ENCODE measurements at places on chromosomes 4 and X. TPM values are rescaled to one million over a fixed set of nuclear protein-coding genes. Genes with fewer than 3 reads are reported as not detected.

DNA sequence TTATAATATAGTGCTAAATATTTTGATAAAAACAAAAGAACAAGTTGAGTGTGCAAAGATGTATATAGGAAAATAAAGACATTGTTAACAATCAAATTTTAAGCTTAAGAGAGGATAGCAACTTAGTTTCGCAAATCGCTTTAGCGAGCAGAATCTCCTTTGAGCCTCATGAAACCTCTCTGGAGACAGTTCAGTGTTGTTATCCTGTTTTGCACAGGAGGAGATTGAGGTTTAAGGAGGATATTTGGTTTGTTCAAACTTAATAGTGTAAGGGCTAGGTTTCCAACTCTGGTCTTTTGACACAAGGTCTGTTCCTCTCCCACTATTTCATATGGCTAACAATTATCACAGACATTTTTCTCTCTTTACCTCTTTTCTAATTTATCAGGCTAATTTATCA lies 1848.5 kb upstream of the TENM3 start:
- no peaks in the 10 kb centered on the region for H3K27me3 ChIP-seq
- no peaks in the 10 kb centered on the region for H3K36me3 ChIP-seq
- H3K4me3 ChIP-seq = no peak overlapping the region
- no peak overlapping the region for H3K27ac ChIP-seq
- DNase-seq = no peak

GRCh38 chr4:94207469-94208224 lies at the start of gene SMARCAD1:
Gene SMARCAD1 (plus strand): TSS chr4:94207865. CDS start chr4:94208395, 530 bp downstream.
- H3K36me3 ChIP-seq = peaks cover 35% of the 10 kb centered on the region
- H3K27me3 ChIP-seq = no peaks in the 10 kb centered on the region
- peak within 1 kb of the TSS; percentile 91 for H3K27ac ChIP-seq
- peak within 1 kb of the TSS; percentile 87 for H3K4me3 ChIP-seq
- H3K4me1 ChIP-seq = no peaks in the 10 kb centered on the region

Gene SPARCL1
- total RNA-seq = 1,237 TPM

Gene ALB
- not detected for total RNA-seq

Gene MCF2
- total RNA-seq = 0.16 TPM

Gene GC
- not detected for total RNA-seq

Gene SPANXB1
- not detected for total RNA-seq

GRCh38 chr4:61521451-61521850 lies 321.3 kb downstream of the ADGRL3 start:
- DNase-seq = no peak
- no peaks in the 10 kb centered on the region for H3K36me3 ChIP-seq
- H3K4me3 ChIP-seq = no peak overlapping the region
- H3K27ac ChIP-seq = no peak overlapping the region
- no peaks in the 10 kb centered on the region for H3K27me3 ChIP-seq

Gene BANK1
- 1.1 TPM for total RNA-seq

Gene MEPE
- not detected for total RNA-seq

GRCh38 chr4:38332699-38333098 lies 331.3 kb upstream of the KLF3 start:
- no peak overlapping the region for H3K27ac ChIP-seq
- H3K36me3 ChIP-seq = no peaks in the 10 kb centered on the region
- no peak overlapping the region for H3K4me3 ChIP-seq
- DNase-seq = no peak

- no peaks in the 10 kb centered on the region for H3K27me3 ChIP-seq
- H3K36me3 ChIP-seq = no peaks in the 10 kb centered on the region
- H3K4me3 ChIP-seq = no peak overlapping the region
- DNase-seq = no peak
These were observed 1591.7 kb upstream of the ADGRL3 start for GRCh38 chr4:59608466-59608865.

DNA sequence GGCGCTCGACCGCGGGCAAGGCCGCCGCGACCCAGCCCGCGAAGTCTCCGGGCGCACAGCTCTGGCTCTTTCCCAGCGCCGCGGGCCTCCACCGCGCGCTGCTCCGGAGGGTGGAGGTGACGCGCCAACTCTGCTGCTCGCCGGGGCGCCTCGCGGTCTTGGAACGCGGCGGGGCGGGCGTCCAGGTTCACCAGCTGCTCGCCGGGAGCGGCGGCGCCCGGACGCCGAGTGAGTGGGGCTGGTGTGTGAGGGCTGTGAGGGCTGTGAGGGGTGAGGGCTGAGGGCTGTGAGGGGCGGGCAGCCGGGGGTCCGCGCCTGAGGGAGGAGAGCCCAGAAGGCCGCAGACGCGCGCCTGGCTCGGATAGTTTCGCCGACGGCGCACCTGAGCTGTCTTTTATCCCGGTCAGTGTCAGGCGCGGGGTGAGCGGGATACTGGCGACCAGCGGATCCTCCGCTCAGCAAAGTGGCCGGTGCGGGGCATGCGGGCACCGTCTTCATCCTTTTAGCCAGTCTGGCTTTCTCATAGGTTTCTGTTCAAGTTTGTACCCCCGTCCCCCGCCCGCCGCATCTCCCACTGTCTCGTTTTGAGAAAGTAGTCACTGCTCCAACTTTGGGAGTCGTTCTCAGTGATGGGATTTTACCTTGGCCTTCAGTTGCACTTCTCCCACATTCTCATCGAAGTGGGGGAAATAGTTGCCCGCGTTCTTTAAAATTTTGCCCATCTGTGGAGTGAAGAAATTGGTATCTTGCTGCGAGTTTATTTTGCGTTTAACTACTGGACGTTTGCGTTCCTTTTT lies 586 bp downstream of the HERC5 start:
- H3K36me3 ChIP-seq = no peaks in the 10 kb centered on the region
- H3K4me3 ChIP-seq = peak overlapping the region; percentile 62
- no peaks in the 10 kb centered on the region for H3K4me1 ChIP-seq
- peak; percentile 77 for DNase-seq

Gene CSN3
- total RNA-seq = not detected

- H3K4me1 ChIP-seq = no peaks in the 10 kb centered on the region
- no peaks in the 10 kb centered on the region for H3K27me3 ChIP-seq
- no peak overlapping the region for H3K4me3 ChIP-seq
These were observed 17.6 kb downstream of the G3BP2 start for GRCh38 chr4:75655562-75655961.

DNA sequence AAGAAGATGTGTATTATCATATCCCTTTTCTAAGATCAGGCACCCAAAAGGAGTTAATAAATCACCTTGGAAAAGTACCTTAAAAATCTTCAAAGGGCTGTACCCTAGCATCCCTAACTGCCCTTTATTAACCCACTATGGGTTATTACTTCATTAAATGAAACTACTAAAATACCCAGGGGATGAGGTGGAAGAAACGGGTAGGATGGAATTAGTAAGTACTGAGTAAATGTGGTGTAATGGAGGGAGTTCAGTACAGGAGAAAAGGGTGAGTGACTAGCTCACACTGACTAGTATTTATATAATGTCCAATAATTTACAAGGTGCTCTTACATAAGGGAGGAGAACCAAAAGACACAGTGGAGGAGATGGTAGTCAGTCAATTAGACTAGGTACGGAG lies 51.0 kb upstream of the RASGEF1B start:
- H3K4me3 ChIP-seq = no peak overlapping the region
- H3K36me3 ChIP-seq = no peaks in the 10 kb centered on the region
- no peak overlapping the region for H3K27ac ChIP-seq
- DNase-seq = no peak
- no peaks in the 10 kb centered on the region for H3K27me3 ChIP-seq
- no peaks in the 10 kb centered on the region for H3K4me1 ChIP-seq

Gene AKAP14
- not detected for total RNA-seq

GRCh38 chrX:103919270-103919637 lies 43.2 kb upstream of the TMSB15B start:
- H3K36me3 ChIP-seq = no peaks in the 10 kb centered on the region
- no peaks in the 10 kb centered on the region for H3K27me3 ChIP-seq
- peak overlapping the region; percentile 83 for H3K27ac ChIP-seq
- peak overlapping the region; percentile 39 for H3K4me3 ChIP-seq

Gene SPANXA2
- not detected for total RNA-seq

- no peaks in the 10 kb centered on the region for H3K27me3 ChIP-seq
- no peaks in the 10 kb centered on the region for H3K4me1 ChIP-seq
- no peak overlapping the region for H3K27ac ChIP-seq
- no peak for DNase-seq
These were observed 43.5 kb downstream of the CLOCK start for GRCh38 chr4:55503169-55503568.

- H3K27ac ChIP-seq = no peak overlapping the region
- no peaks in the 10 kb centered on the region for H3K36me3 ChIP-seq
- no peak overlapping the region for H3K4me3 ChIP-seq
- H3K4me1 ChIP-seq = no peaks in the 10 kb centered on the region
- H3K27me3 ChIP-seq = peaks cover 10% of the 10 kb centered on the region
These were observed 31.1 kb downstream of the F11 start for GRCh38 chr4:186297013-186297645.

Gene NRK
- total RNA-seq = 1.2 TPM

Gene RAB40AL
- total RNA-seq = 0.36 TPM

DNA sequence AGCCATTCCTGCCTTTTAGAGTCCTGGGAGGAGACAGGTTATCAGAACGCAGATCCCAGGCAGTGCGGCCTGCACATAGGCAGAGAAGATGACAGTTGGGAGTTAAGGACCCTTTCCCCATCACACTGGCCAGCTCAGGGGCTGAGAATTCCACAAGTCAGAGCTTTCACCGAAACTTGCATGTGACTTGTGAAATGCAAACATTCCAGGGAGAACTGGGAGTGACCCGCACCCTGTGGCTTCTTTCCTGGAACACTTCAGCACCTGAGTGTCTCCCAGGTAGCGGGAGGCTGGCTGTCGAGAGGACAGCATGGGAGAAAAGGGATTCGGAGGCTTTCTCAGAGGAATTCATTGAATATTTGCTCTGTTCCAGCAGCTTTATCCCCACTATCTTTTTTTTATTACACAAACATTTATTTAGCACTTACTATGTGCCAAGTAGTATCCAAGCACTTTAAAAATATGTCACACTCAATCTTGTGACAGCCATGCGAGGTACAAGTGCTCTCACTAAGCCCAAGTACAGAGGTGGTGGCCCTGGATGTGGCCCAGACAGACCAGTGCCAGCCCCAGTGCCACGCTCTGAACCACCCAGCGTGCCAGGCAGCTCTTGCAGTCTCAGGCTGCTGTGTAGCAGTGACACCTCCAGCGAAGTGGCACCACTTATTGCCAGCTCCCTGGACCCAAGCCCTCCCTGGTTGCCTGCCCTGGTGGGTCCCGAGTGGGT lies 100.5 kb downstream of the PHKA2 start:
- no peaks in the 10 kb centered on the region for H3K27me3 ChIP-seq
- H3K36me3 ChIP-seq = no peaks in the 10 kb centered on the region
- peaks cover 21% of the 10 kb centered on the region for H3K4me1 ChIP-seq
- DNase-seq = peak; percentile 58
- H3K27ac ChIP-seq = no peak overlapping the region

DNA sequence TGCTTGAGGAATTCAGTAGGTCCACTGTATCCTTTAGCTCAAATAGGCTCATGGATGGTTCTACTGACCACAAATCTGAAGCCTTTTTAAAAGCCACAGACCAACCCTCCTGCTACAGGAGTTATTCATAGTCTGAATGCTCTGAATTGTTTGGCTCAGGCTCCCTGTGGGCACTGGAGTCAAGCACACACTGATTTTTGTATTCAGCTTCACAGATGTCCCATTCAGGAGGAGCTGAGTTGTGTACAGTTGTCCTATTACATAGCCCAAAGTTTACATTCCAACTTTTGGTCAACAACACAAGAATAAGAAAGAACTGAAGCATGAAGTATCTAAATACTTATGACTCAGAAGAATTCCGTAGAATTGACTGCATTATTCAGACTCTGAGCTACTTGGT lies 243.9 kb downstream of the UNC5C start:
- no peak overlapping the region for H3K27ac ChIP-seq
- no peaks in the 10 kb centered on the region for H3K27me3 ChIP-seq
- no peaks in the 10 kb centered on the region for H3K36me3 ChIP-seq
- no peak for DNase-seq
- no peak overlapping the region for H3K4me3 ChIP-seq
- no peaks in the 10 kb centered on the region for H3K4me1 ChIP-seq

- no peaks in the 10 kb centered on the region for H3K36me3 ChIP-seq
- H3K4me1 ChIP-seq = no peaks in the 10 kb centered on the region
- no peak overlapping the region for H3K27ac ChIP-seq
- no peak overlapping the region for H3K4me3 ChIP-seq
- H3K27me3 ChIP-seq = no peaks in the 10 kb centered on the region
- no peak for DNase-seq
These were observed 23.8 kb downstream of the AMMECR1 start for GRCh38 chrX:110294087-110294486.

DNA sequence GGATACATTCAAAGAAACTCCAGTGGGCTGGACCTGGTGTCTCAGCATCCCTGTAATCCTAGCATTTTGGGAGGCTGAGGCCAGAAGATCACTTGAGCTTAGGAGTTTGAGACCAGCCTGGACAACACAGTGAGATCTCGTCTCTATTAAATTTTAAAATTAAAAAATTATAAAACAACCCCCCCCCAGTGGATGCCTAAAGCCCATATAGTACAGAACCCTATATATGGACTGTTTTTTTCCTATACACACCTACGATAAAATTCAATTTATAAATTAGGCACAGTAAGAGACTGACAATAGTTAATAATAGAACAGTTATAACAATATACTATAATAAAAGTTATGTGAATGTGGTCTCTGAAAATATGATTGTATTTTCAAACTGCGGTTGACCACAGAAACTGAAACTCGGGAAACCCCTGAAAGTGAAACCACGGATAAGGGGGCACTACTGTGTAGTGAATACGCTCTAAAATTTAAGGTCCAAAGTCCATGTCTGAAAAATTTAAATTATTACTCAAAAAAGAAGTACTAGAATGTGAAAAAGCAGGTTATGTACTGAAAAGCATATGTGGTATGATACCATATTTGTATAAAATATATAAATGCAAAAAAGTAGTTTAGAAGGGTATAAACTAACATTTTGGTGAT lies 2.0 kb downstream of the SMIM14 start:
- no peaks in the 10 kb centered on the region for H3K27me3 ChIP-seq
- no peak for DNase-seq
- H3K36me3 ChIP-seq = peaks cover 7% of the 10 kb centered on the region
- peak overlapping the region; percentile 88 for H3K4me3 ChIP-seq
- peaks cover 16% of the 10 kb centered on the region for H3K4me1 ChIP-seq

- H3K4me3 ChIP-seq = peak within 1 kb of the TSS; percentile 74
- peaks cover 17% of the 10 kb centered on the region for H3K4me1 ChIP-seq
- no peaks in the 10 kb centered on the region for H3K27me3 ChIP-seq
- peak within 1 kb of the TSS; percentile 93 for H3K27ac ChIP-seq
- no peaks in the 10 kb centered on the region for H3K36me3 ChIP-seq
These were observed at the start of gene AGA for GRCh38 chr4:177441803-177442622. Gene AGA (minus strand): TSS chr4:177442437. CDS start chr4:177442375, 62 bp downstream.

Gene DCAF12L1
- total RNA-seq = not detected

Gene HGFAC
- 0.55 TPM for total RNA-seq

GRCh38 chr4:56786955-56787354 lies 34.5 kb downstream of the SPINK2 start:
- H3K27me3 ChIP-seq = no peaks in the 10 kb centered on the region
- DNase-seq = peak; percentile 88
- peak overlapping the region; percentile 67 for H3K27ac ChIP-seq
- H3K4me1 ChIP-seq = no peaks in the 10 kb centered on the region
- no peaks in the 10 kb centered on the region for H3K36me3 ChIP-seq

Gene ZNF711
- 3.6 TPM for total RNA-seq

Gene PABPC4L
- total RNA-seq = 0.82 TPM

Gene CXXC4
- 3.9 TPM for total RNA-seq

Gene MTNR1A
- not detected for total RNA-seq

GRCh38 chrX:42524379-42524778 lies 253.6 kb downstream of the PPP1R2C start:
- DNase-seq = no peak
- no peak overlapping the region for H3K4me3 ChIP-seq
- H3K27me3 ChIP-seq = no peaks in the 10 kb centered on the region
- H3K4me1 ChIP-seq = no peaks in the 10 kb centered on the region
- H3K27ac ChIP-seq = no peak overlapping the region

Gene LIN54
- 5.0 TPM for total RNA-seq

GRCh38 chr4:80608281-80608980 lies 272.9 kb downstream of the CFAP299 start:
- peak overlapping the region; percentile 36 for H3K27ac ChIP-seq
- no peaks in the 10 kb centered on the region for H3K27me3 ChIP-seq
- H3K36me3 ChIP-seq = no peaks in the 10 kb centered on the region
- no peak for DNase-seq
- H3K4me1 ChIP-seq = no peaks in the 10 kb centered on the region
- H3K4me3 ChIP-seq = no peak overlapping the region

Measured in sigmoid colon (tissue), 7 donors.